ENCODE measurements at places on chromosomes 12 and 14.

DNA sequence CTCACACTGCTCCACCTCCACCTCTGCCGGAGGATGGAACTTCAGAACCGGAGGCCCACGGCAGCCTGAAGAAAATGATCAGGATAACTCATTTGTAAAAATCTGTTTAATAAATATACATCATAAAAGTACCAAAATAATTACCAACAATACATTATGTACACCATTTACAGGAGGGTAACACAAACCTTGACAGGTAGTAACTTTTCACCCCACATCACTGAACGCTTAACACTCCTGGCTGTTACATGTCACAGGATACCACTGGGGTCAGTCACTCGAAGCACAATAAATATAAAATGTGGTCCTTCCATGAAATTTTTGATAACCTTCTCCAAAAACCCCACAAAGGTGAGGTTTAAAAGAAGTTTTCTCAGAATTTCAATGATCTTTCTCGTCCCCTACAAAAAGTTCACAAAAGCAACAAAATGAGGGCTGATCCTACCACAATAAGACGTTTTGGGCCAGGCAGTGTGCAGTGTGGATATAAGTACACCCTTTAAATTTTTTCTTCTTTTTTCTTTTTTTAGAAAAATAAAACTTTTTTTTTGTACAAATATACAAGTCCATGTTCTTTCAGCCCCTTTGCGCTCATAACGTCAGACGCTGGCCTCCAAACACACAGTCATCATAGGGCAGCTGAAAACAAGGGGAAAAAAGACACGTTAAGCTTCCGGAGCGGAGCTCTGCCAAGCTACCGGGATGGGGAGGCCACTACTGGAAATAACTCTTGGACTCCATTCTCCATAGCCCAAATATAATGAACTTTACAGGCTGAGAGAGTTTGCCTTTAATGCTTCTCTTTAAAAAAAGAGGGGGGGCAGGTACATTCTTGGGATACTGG lies 2.9 kb downstream of the NFKBIA start:
- no peak for DNase-seq

DNA sequence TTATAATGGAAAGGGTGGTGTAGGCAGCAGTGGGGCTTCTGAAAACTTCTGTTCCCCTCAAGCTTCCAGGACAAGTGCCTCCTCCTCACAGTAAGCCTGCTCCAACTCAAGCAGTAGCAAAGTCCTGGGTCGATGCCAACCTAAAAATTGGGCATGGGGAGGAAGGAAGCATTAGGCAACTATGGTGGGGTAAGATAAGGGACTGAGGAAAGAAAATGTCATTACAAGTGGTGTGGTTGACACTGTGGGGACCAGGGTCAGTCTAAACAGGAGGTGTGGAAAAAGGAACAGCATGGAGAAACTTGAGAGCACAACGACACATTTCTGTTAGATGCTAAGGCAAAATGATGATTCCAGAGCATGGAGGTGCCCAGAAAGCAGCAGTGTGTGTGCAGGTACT lies 34.9 kb downstream of the WIF1 start:
- no peak for DNase-seq

- DNase-seq = no peak
Measured at GRCh38 chr12:1234073-1234472, 243.1 kb downstream of the ERC1 start.

GRCh38 chr14:20436363-20436755 lies 393 bp upstream of the KLHL33 start:
- no peak for DNase-seq

GRCh38 chr12:81021834-81022233 lies 56.0 kb upstream of the ACSS3 start:
- DNase-seq = no peak

- DNase-seq = no peak
Measured at GRCh38 chr12:51855586-51856428, 7.3 kb upstream of the FIGNL2 start.

DNA sequence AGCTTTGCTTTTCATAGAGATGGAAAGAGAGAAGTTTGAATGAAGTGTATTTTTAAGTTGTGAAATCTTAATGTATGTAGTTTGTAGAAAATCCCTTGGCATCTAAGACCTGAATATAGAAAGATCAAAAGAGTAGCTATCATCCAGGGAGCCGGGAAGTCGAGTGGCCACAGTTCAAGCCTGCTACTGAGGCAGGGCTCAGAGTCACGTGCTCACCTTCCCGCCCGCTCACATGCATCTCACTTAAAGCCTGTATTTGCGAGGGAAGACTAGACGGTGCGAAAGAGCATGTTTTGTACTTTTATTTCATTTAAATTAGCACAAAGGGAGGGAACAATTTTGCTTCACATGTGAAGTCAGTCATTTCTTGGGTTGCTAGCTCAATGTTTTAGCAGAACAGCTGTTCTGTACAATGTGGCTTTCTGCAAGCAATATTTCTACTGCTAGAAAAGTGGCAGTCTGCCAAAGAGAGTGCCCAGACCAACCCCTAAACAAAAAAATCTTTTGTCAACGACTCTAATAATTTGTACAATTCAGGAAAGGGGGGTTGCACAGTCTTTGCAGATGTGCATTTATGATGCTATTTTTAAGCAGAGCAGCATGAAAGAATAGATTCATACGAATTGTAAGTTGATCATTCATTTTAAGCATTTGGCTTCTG lies 290.7 kb downstream of the NPAS3 start:
- no peak for DNase-seq

GRCh38 chr12:71195338-71195896 lies 37.6 kb upstream of the TSPAN8 start:
- DNase-seq = no peak

All from stimulated activated CD8-positive, alpha-beta memory T cell treated with anti-CD3 and anti-CD28 coated beads, Interleukin-7, amount 100 ng/mL, for 1 hour (primary cell).